Upper lobe of left lung (tissue), 6 donors: ENCODE measurements at places on chromosomes 4 and X. TPM values are rescaled to one million over a fixed set of nuclear protein-coding genes. Genes with fewer than 3 reads are reported as not detected.

The ADAM29 gene
- not detected for total RNA-seq

The SRPX gene
- total RNA-seq: 46.4 TPM

The WFS1 gene
- total RNA-seq: 96.8 TPM

The SLC6A8 gene
- total RNA-seq: 3.9 TPM

GRCh38 chr4:113078066-113078465 is 28.6 kb downstream of the ANK2 start:
- DNase-seq: no peak
- no peaks in the 10 kb centered on the region for H3K27me3 ChIP-seq
- H3K4me3 ChIP-seq: no peak overlapping the region
- H3K36me3 ChIP-seq: no peaks in the 10 kb centered on the region
- H3K4me1 ChIP-seq: no peaks in the 10 kb centered on the region

DNA sequence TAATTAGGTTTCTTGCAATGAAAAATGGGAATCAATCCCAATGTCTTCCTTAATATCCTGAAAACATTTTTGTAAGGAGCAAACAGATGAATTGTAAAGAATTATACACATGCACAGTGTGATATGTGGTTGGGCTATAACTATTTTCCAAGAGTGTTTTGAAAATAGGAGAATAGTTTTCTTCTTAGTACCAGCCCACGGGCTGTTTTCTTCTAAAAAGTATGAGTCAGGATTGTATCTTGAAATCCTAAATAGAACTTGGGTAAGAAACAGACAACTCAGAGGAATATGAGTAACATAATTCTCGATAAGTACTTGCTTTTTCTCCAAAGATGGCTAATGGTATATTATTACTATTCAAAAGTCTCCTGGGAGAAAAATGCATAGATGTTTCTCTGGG is 136.7 kb downstream of the MAGEC2 start:
- no peaks in the 10 kb centered on the region for H3K36me3 ChIP-seq
- H3K27ac ChIP-seq: no peak overlapping the region
- H3K4me3 ChIP-seq: no peak overlapping the region
- H3K4me1 ChIP-seq: no peaks in the 10 kb centered on the region

- no peaks in the 10 kb centered on the region for H3K27me3 ChIP-seq
- H3K27ac ChIP-seq: no peak overlapping the region
- no peak overlapping the region for H3K4me3 ChIP-seq
- DNase-seq: no peak
Observed at GRCh38 chr4:9989918-9990635, 31.2 kb downstream of the SLC2A9 start.
